ENCODE measurements at places on chromosomes 4 and X. TPM values are rescaled to one million over a fixed set of nuclear protein-coding genes. Genes with fewer than 3 reads are reported as not detected.

Gene DCAF8L2
- total RNA-seq = not detected

Gene PCDH18
- 30.6 TPM for total RNA-seq

Gene NPY1R
- 179 TPM for total RNA-seq

Gene PDE5A
- total RNA-seq = 21.2 TPM

Gene CYTL1
- total RNA-seq = 0.82 TPM

Gene CT45A3
- not detected for total RNA-seq

Gene CNKSR2
- total RNA-seq = 173 TPM

Gene PRDM8
- 26.9 TPM for total RNA-seq

Gene MAGEA4
- total RNA-seq = not detected

Gene RBMXL3
- total RNA-seq = not detected

Gene NUDT10
- total RNA-seq = 49.3 TPM

Gene TSPAN6
- 33.0 TPM for total RNA-seq

Gene DDX3X
- total RNA-seq = 208 TPM

Gene LIN54
- total RNA-seq = 30.6 TPM

Gene LRP2BP
- 6.1 TPM for total RNA-seq

Gene CETN2
- total RNA-seq = 59.5 TPM

Gene SPANXN2
- total RNA-seq = not detected
